HEK293T (cell line): ENCODE measurements at places on chromosomes 1 and 21.

DNA sequence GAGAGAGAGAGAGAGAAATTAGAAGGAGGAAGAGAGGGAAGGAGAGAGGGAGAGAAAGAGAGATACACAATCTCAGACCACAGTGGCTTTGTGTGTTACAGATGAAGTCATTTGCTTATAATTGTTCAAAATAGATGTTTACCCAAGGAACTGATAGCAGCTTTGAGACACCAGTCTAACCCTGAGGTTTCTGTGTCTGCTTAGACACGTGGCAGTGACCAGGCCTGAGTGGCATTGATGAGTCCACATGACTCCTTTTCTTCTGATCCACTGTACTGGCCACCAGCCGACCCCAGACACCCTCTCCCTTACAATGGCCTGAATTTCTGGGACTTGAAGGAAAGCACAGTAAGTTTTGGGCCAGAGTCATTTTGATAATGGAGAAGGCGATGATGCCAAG lies 104.9 kb downstream of the DUSP10 start:
- no peak for DNase-seq

GRCh38 chr1:50977575-50978143 lies 7.6 kb downstream of the CDKN2C start:
- DNase-seq, result no peak

GRCh38 chr21:25214676-25215075 lies 392.6 kb downstream of the MRPL39 start:
- DNase-seq, result no peak

GRCh38 chr1:179996099-179996498 lies 41.5 kb downstream of the CEP350 start:
- DNase-seq, result no peak
